ENCODE measurements at places on chromosomes 16 and 17. TPM values are rescaled to one million over a fixed set of nuclear protein-coding genes. Genes with fewer than 3 reads are reported as not detected.

DNA sequence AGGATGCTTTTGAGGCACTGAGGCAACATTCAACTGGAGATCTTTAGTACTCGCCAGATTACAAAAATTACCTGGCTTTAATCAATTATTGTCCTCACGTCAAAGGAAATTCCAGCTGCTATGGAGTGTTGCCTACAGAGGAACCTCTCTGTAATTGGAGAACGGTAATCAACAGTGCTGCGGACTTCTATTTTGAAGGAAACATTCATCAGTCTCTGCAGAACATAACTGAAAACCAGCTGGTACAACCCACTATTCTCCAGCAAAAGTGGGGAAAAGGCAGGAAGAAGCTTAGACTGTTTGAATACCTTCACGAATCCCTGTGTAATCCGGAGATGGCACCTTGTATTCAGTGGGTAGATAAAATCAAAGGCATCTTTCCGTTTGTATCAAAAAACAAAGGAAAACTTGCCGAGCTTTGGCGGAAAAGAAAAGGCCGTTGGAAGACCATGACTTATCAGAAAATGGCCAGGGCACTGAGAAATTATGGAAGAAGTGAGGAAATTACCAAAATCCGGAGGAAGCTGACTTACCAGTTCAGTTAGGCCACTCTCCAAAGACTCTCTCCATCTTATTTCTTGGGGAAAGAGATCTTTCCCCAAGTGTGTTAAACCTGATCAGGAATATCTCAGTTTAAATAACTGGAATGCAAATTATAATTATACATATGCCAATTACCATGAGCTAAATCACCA, 3.0 kb downstream of the SLC35G3 start:
- no peak for DNase-seq

DNA sequence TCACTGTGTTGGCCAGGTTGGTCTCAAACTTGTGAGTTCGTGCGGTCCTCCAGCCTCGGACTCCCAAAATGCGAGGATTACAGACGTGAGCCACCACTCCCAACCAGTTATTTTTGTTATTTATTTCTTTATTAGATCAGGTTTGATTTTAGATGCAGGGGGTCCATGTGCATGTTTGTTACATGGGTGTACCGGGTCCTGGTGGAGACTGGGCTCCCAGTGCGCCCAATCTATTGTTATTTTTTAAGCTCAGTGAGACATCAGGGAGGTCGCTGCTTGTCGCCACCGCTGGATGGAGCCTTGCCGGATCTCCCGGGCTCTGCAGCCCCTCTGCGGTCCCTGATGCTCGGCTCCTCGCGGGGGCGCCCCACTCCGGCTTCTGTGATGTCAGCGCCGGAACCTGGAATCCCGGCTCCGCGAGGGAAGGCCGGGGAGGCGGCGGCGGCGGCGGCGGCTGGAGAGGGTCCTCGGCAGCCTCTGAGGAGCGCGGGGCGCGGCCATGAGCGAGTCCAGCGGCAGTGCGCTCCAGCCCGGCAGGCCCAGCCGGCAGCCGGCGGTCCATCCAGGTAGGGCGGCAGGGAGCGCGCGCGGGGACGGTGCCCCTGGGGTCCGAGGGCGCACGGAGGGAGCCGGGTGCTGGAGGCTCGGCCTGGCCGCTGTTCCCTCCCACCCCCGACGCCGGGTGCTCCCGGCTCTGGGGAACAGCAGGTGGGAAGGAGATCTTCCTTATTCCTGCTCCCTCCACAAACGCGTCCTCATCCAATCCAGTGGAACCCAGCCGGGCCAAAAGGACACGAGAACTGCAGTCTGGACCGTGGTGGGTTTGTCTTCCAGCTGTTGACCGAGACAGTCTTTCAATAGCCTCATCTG, at the start of gene TMC7:
TSS of gene TMC7 (plus strand) at position 370 of the 870 bp plus-strand sequence. CDS start at position 500, 130 bp downstream.
- DNase-seq = peak; percentile 92

GRCh38 chr16:28187595-28188004, 24.2 kb downstream of the XPO6 start:
- DNase-seq = no peak

GRCh38 chr17:28526381-28526780, 20.2 kb downstream of the FOXN1 start:
- no peak for DNase-seq

- no peak for DNase-seq
Measured at GRCh38 chr16:10339777-10340732, 45.8 kb upstream of the ATF7IP2 start.

GRCh38 chr17:69147460-69147859, 5.8 kb upstream of the ABCA6 start:
- no peak for DNase-seq

- DNase-seq = no peak
Measured at GRCh38 chr17:14545156-14545906, 244.4 kb downstream of the HS3ST3B1 start.

DNA sequence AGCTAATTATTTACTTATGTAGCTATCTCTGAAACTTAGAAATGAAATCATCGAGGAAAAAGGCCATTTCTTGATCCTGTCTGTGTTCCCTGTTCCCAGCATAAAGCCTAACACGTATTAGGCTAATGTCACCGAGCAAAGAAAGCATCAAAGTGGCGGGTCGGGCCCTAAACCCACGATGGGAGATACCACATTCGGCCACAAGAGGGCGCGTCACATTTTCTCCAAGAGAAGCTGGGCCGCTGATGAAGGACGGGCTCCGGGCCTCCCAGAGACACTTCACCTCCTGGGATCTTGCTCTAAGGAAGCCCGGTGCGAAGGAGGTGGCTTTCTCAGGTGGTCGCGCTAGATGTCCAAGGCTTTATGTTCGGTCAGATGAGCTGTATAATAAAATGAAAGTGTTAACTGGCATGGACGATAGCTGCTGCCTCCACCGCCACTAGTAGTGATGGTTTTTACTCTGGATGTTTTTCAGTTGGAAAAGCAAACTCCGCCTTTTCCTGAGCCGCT, 853 bp upstream of the PDK2 start:
- DNase-seq = peak; percentile 86

DNA sequence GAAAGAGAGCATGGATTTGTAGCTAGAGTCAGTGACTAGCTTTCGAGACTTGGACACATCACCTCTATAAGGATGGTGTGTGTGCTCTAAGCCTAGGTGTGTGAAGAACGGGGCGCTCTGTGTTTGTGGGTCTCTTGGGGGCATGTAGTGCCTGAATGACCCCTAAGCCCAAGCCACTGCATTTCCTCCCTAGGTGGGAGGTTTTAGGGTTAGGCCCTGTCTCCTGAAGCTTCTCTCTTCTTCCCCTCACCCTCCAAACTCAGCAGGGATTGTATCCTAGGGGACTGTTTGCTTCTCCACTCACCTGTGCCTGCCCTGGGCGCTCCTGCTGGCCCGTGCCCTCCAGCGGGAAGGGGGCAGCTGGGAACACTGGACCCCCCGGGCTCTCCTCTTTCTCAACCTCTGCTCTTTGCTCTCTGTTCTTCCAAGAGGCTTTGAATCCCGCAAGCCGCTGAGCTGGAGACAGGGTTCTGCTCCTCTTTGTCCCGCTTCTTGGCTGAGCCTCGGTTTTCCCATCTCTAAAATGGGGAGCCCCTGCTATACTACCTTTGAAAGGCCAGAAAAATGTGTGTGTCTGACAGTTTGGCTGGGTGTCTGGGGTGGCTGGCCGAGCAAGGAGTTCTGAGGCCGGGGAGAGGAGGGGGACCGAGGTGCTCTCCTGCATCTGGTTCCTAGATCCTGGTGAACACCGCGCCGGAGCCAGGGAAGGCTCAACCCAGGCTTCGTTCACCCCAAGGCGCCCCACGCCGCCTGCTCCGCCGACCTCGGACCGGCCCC, 810 bp downstream of the CYGB start:
- no peak for DNase-seq

- DNase-seq = no peak
Measured at GRCh38 chr17:50916026-50916707, 50.0 kb upstream of the TOB1 start.

DNA sequence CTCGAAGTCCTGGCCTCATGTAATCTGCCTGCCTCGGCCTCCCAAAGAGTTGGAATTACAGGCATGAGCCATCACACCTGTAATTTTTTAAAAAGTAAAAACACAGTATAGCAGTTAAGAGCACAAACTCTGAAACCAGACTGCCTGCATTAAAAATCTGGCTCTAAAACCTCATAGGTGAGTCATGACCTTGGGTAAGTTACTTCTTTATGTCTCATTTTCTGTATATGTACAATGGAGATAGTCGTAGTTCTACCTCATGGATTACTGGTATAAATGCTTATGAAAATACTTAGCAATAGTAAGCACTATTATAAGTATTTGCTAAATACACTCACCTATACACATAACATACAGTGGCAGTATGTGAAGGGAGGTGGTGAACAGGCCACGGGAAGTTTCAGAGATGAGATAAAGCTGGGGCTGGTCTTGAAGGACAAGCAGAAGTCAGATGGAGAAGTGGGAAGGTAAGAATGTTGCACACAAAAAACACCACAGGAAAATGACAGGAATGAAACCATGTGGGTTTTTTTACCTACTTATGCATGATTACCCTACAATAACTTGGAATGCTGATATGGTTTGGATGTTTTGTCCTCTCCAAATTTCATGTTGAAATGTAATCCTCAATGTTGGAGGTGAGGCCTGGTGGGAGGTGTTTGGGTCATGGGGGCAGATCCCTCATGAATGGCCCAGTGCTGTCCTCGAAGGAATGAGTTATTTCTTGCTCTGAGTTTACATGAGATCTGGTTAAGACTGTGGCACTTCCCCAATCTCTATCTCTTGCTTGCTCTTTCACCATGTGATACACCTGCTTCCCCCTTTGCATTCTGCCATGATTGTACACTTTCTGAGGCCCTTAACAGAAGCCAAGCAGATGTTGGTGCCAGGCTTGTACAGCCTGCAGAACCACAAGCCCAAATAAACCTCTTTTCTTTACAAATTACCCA, 33.9 kb downstream of the ZNF652 start:
- no peak for DNase-seq

DNA sequence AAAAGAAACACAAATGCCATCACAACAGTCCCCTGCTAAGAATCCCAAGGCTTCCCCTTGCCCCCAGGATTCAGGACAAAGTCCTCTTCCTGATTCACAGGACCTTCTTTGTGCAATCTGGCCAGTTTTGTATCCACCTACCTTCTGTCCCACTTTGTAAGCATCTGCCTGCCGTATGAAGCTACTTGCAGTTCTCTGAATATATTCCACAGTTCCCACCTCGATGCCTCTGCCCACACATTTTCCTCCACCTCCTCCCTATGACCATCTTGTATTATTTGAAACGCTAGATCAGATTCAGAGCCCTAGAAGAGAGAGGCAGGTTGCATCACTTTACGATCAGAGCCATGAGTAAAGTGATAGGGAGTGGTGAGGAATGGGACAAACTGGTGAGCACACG, 159.2 kb upstream of the XYLT1 start:
- DNase-seq = no peak

DNA sequence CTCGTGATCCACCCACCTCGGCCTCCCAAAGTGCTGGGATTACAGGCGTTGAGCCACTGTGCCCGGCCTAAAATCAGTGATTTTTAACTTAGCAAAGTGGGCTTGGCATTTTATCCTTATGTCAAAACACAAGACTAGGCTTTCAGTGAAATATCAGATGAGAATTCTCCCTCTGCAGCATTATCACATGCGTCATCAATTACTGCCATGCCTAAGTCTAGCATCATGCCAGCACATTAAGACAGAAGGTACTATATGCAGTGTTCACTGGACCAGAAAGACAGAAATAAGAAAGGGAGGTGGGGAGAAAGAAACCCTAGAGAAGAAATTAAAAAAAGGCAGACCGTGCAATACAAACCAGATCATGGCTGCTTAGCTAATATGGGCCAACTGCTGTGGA, 29.8 kb downstream of the GPATCH8 start:
- DNase-seq = no peak

- peak; percentile 79 for DNase-seq
Measured at GRCh38 chr16:71723537-71724319, 773 bp downstream of the PHLPP2 start.

- no peak for DNase-seq
Measured at GRCh38 chr16:1335996-1336395, 2.6 kb downstream of the BAIAP3 start.

GRCh38 chr17:15957608-15958307, 12.8 kb downstream of the ADORA2B start:
- DNase-seq = no peak

- no peak for DNase-seq
Measured at GRCh38 chr17:42313773-42314566, 25.7 kb downstream of the STAT5A start.

DNA sequence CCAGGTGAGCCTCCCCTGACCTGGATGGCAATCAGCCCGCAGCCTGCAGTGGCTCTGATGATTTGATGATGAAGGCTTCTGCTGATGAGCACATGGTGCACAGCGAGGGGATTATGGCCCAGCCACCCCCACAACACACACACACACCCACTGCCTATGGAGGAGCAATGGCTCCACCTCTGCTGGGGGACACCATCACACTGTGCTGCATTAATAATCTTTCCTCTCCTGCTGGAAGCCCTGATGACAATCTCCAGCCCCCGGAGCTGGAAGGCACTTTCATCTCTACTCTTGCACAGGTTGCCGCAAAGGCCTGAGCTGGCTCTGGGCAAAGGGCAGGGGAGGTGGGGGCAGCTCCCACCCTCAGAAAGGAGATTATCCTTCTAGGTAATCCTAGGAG, 79.9 kb downstream of the PLXDC1 start:
- DNase-seq = no peak

GRCh38 chr16:77238593-77238992, 39.4 kb downstream of the SYCE1L start:
- no peak for DNase-seq

- no peak for DNase-seq
Measured at GRCh38 chr17:20083156-20083859, 74.1 kb downstream of the SPECC1 start.

- DNase-seq = no peak
Measured at GRCh38 chr17:4839965-4840892, 7.1 kb downstream of the MINK1 start.

DNA sequence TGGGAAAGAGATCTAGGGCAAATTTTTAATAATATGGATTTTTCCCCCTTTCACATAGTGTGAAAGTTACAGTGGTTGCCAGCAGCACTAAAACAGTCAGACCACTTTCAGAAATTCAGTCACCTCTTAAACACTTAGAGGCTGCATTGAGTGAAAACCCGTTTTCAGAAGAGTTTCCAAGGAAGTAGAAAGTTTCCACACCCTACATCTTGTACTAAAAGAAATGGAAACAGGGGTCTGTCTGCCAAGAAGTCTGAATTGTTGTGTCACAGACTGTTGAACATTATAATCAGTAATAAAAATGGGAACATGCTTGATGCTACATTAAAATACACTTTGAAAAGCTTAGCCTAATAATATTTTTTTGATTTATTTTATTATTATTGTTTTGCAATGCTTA, 278.9 kb upstream of the KCNJ16 start:
- DNase-seq = no peak

GRCh38 chr16:23060458-23061320, 88.6 kb downstream of the USP31 start:
- peak; percentile 79 for DNase-seq

The SHCBP1 gene
- total RNA-seq = 16.8 TPM

The SOX15 gene
- total RNA-seq = 0.13 TPM

The CYGB gene
- 2.5 TPM for total RNA-seq

The KCNJ16 gene
- not detected for total RNA-seq

The VAT1 gene
- total RNA-seq = 225 TPM

The PLCD3 gene
- total RNA-seq = 13.0 TPM

The CNGB1 gene
- total RNA-seq = not detected

The TAOK2 gene
- 84.1 TPM for total RNA-seq

Measured in dermis microvascular lymphatic vessel endothelial cell (primary cell).